ENCODE measurements at places on chromosomes 7 and 10.

DNA sequence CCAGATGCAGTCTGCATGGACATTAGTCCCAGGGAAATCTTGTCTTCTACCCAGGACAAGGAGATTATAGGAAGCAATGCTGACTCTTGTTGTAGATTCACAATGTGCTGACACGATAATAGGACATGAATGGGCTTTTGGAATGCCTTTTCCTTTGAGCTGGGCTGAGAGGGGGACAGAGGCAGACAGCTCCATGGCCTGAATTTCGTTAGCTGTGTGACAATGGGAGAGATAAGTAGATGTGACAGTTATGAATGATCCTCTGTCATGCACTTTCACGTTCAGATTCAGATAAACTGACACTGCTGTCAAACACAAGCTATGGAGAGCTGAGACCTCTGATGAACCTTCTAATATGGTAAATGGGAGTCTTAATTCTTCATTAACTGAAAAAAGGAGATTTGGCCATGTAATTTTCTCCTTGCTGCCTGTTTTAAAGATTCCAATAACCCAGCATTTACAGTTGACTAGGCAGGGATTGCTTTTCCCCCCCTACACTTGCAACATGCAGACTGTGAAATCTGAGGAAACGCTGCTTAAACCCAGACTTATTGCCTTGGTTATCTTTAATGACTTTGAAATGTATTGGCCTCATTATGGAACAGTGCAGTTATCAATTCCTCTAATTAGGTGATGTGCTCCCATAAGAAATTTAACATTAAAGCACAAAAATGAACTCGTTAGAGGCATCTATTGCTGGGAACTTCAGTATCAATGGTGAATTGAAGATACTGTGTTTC is 669.3 kb downstream of the AUTS2 start:
- no peak for DNase-seq

DNA sequence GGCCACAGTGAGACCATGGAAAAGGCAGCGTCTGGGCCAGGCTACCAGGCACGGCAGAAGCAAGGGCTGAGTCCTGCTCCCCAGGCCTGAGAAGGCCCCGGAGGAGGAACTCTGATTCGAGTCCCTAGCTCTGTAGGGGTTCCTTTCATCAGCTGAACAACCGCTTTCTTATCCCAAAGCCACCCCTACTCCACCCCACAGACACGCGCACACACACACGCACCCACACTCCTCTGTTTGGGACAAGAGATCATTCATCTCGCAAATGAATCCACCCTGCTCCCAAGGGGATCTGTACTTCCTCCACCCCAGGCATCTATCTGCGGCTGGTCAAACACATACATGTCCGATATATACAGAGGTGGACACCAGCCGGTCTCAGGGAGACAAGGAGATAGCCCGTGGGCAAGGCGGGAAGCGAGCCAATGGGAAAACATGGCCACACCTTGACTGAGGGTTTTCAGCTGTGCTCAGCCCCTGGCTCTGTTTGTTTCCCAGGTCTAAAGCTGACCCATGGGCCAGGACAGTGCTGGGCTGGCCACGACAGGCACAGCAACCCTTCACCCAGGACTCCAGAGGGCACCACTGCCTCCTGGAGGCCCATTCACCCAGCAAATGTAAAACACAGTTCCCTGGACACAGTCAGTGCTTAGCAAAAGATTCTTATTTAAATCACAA is 7.3 kb downstream of the ZCCHC24 start:
- DNase-seq: peak; percentile 57

GRCh38 chr7:70712942-70713341 is 419.0 kb upstream of the GALNT17 start:
- DNase-seq: no peak

DNA sequence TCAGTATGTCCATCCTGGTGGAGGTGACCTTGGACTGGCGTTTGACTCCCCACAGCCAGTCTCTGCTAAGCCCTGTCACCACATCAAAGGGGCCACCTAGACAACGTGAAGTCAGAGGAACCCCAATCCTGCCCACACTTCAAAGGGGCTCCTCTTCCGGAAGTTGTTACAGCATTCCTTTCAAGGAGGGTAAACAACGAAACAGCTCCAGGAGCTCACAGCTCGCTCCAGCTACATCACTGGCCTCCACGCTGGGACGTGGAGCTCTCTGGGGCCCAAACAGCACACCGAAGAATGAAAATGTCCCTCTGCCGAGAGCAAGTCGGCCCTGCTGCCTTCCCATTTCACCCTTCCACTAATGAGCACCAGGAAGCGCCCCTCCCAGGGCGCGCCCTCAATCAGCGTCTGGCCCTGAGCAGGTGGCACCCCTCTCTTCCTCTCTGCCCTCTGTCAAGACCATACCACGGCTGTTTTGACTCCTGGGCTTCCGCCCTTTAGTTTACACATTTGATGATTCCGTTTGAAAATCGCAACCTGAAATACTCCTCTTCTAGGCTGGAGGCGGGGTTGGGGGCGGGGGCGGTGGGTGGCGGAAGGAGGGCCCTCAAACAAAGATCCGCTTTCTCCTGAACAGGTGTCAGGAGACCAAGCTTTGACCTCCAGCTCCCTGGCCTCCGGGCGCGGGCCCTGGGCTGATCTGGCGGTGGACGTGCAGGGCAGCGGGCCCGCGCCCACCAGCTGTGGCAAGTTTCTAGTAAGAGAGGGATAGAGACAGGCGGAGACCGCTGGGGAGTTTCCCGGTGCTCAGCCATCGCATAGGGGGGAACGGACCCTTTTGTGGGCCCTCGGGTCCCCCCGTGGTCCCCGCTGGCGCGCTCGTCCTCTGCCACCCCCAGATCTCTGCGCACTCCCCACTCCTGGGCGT is 53.1 kb upstream of the KDM7A start:
- DNase-seq: no peak

DNA sequence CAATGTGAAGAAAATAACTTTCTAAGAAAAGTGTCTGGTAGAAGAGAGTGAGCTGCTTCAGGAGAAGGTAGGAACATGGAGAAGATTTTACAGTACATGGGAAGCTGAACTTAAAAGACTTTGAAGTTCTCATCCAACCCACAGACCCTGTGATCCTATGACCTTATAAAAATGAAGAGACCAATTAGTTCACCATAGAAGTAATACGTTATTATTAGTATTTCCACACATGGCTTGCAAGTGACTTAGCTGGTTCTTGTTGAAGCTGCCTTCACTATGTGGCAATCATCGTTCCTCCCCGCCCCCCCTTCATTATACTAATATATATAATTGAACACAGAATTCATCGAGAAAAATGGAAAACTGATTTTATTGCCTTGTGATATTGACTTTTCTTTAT is 129.1 kb downstream of the SND1 start:
- DNase-seq: no peak

DNA sequence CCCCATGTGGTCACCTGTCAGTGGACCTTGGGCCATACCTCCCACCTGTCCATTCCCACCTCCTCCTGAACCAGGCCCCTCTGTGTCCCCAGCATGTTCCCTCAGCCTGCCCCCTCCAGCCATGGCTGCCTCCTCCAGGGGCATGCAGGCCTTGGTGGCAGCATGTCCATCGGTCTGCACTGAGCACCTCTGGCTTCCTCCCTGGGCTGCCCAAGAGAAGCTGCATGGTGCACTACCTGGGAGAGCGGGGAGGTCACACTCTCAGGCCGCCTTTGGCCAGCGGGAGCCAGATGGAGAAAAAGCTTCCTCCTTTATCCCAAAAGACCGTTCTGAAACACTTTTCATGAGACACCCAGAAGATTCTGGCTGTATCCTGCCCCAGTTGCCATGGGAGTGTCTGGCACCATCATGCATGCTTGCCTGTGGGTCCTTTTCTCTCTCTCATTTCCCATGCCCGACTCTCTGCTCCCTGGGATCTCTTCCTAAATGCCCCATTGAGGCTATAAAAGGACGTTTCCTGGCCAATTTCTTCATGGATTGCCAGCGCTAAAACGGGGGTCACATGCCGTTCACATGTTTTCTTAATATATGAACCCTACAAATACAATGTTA is 45.5 kb upstream of the MGMT start:
- no peak for DNase-seq

DNA sequence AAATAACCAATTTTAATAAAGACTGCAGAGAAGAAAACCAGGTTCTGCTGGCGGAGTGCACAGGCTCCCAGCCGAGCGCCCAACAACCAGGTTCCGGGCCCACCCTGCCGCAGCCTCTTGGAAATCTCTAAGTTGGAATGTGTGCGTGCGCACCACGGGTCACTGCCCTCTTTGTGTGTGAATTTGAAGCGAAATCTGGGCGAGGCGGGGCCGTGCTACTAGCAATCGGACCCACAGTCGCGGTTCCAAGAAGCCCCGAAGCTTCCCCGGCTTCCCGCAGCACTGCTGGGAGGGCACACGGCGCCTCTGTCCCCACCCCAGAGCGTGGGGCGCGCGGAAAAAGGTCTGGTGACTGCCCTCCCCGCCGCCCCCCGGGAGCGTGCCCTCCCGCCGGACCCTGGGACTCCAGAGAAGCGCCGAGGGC is 666 bp upstream of the MAP3K8 start:
- DNase-seq: no peak

DNA sequence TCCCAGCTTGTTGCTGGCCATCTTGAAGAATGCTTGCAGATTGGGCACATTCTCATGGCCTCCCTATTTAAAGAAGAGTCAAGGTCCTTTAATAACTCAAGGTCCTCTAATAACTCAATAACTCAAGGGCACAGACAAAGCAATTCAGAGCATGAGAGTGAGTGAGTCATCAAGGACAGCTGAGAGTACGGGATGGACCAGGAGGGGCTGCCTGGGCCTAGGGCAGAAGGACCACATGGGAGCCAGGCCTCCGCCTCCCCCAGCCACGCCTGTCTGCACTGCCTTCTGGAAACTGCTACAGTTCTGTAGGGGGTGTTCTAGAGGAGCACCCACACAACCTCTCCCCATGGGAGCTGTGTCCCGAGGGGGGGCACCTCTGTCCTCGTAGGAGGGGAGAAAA is 48.9 kb downstream of the ZNF503 start:
- DNase-seq: no peak

- DNase-seq: no peak
Measured at GRCh38 chr7:132030883-132031282, 474.5 kb upstream of the PODXL start.

DNA sequence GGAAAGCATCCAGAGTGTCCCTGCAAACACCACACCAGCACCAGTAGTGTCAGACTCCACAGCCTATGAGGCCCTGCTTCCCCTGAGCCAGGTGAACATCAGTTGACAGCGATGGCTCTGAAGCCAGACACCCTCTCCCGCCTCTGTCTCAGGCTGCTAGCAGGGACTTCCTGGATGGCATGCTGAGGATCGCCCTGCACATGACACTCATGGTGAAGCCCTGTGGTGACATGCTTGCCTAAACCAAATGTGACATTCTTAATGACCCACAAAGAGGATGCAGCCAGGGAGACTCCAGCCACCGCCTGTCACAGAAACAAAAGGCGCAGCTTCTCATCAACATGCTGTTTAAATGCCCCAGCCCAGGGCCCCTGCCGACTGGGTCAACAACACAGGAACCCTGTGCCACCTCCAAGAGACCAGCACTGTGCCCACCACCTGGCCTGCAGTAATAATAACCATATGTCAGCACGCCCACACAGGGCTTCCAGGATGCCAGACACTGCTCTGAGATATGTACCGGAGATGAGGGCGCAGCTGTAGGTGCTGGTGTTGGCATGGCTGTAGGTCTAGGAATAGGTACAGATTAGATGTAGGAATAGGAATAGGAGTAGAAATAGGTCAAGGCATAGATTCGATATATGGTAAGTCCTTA is 81.3 kb downstream of the GRID1 start:
- DNase-seq: no peak

DNA sequence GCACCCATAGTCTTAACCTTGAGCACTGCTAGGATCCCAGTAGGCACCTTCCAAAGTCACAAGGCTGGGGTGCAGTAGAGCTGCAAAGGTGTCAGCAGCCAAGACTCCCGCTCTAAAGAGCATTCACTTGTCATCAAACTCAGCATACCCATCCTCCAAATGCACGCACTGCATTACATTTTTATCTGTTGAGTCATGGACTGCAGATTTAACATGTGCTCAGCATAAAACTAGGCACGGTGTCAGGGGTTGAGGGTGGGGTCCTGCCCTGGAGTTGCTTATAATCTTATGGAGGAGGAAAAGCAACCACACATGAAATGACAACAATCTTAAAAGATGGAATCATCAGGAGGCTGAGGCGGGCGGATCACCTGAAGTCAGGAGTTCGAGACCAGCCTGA is 102.6 kb downstream of the PARP12 start:
- no peak for DNase-seq

DNA sequence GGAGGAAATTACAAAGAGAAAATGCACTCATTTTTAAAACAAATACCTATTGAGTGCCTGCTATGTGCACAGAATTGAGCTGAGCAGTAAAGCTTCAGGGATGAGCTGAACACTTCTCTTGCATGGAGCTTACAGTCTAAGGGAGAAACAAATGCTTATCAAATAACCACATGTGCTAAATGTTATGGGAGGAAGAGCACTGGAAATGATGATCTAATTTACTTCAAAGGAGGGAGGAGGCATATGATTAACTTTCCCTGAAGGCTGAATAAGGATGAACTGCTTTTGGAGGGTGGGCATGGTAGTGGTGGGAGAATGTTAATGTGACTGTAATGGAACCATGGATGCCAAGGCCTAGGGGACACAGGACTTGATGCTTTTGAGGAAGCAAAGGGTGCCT is 168.2 kb downstream of the POU6F2 start:
- DNase-seq: no peak

GRCh38 chr7:44267719-44268421 is 57.5 kb downstream of the CAMK2B start:
- DNase-seq: no peak

DNA sequence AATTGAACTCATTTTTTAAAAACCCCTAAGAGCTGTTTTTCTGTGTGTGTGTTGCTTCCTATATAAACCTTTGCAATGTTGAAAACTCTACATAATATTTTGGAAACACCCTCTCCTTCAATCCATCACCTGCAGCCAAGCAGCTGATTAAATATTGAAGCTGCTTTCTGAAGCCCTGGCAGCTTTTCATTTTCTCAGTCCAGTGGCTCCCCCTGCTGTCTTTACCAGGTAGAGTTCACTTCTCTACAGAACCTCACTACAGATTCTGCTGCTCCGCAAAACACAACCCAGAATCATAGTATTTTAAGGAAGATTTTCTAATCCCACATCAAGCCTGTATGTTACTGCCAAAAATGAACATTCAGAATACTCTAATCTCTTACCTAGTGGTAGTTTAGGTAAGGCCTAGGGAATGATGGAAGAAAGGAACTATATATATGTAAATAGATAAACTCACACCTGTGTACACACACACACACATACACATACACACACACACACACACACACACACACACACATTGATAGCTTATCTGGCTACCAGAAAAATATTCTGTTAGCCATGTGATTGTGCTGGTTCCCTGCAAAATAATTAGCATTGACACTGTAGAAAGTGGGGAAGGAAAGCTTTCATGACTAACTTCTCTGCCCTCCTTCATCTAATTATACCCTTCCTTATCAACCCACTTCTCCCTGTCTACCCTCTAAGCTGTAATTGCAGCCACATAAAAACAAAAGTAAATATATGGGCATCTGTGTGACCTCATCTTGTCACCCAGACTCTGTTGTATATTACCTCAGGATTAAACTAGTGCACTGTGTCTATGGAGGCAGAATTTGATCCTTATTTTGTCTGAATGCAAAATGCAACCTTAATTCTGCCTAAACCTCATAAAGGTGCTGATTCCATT is 229.5 kb upstream of the FZD1 start:
- peak; percentile 10 for DNase-seq

Data from hypothalamus (tissue), 51 donors.